ENCODE measurements at places on chromosomes 11 and 22.

- no peak for DNase-seq
These were observed 1.1 kb downstream of the GVQW3 start for GRCh38 chr11:76382209-76382608.

GRCh38 chr11:27130806-27131205 is 90.2 kb downstream of the BBOX1 start:
- no peak for DNase-seq

DNA sequence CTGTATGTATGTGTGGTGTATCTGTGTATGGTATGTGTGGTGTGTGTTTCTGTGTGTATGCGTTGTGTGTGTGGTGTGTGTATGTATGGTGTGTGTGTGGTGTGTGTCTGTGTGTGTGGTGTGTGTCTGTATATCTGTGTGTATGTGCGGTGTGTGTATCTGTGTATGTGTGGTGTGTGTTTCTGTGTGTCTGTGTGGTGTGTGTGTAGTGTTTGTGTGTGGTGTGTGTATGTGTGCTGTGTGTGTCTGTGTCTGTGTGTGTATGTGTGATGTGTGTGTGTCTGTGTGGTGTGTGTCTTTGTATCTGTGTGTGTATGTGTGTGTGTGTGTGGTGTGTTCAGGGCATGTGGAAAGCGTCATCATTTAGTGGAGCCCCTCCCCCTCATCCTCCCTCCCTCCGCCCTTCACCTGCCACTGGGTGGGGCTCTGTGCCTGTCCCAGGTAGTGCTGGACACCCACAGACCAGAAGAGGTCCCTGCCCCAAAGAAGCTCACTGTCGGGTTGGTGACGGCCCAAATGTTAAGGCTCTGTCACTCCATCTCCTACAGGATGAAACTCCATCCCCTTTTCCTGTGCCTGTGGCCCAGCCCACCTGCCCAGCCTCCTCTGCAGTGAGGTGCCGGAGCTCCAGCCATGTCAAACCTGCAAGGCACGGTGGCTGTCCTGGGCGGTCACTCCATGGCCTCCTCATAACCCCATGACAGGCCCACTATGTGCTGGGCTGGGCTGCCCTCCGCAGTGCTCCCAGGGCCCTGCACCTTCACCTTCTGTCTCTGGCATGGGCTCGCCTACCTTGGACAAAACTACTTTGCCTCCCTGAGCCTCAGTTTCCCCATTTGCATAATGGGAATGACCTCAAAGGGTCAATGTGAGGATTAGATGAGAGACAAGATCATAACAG is 23.4 kb upstream of the SHISAL1 start:
- no peak for DNase-seq

GRCh38 chr11:123181075-123181474 is 14.0 kb downstream of the CLMP start:
- DNase-seq: no peak

- no peak for DNase-seq
These were observed 3.8 kb upstream of the C11orf91 start for GRCh38 chr11:33704240-33705002.

DNA sequence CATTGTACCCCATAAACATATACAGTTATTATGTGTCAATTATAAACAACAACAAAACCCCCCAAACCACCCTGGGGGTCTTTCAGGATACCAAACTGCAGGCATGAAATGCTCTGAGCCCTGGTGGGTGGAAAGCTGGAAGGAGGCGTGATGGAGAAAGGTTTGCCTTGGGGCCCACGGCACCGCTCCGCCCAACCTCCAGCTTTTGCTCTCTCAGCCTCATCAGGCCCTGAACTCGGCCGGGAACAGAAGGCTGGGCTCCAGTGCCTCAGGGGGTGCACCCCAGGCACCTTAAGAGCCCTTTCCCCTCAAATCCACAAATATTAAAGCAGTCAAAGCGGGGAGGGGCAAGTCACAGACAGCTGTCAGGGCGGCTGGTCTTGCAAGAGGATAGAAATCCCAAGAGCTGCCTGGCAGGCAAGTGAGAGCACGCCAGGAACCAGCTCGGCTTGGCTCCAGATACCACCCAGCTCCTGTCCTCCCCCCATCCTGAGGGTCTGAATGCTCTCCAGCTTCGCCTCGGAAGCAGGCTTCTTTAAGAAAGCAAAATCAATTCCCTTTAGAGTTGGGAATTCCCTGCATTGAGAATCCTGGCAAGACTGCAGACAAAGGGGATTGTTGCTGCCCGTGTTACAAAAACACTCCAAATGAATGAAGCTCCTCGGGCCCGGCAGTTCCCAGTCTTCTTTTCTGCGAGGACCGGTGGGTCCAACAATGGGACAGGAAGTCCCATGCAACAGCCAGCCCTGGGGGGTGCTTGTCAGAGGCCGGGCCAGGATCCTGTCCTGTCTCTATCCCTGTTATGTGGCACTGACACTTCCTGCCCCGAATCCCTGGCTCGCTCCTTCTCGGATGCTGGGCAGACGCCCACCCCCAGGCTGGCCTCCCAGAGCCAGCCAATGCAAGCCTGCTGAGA is 80.8 kb downstream of the NAT10 start:
- DNase-seq: no peak

- DNase-seq: no peak
These were observed 426.1 kb downstream of the NTM start for GRCh38 chr11:131796541-131796940.

- no peak for DNase-seq
These were observed 558 bp downstream of the TSPAN4 start for GRCh38 chr11:843086-843734.

DNA sequence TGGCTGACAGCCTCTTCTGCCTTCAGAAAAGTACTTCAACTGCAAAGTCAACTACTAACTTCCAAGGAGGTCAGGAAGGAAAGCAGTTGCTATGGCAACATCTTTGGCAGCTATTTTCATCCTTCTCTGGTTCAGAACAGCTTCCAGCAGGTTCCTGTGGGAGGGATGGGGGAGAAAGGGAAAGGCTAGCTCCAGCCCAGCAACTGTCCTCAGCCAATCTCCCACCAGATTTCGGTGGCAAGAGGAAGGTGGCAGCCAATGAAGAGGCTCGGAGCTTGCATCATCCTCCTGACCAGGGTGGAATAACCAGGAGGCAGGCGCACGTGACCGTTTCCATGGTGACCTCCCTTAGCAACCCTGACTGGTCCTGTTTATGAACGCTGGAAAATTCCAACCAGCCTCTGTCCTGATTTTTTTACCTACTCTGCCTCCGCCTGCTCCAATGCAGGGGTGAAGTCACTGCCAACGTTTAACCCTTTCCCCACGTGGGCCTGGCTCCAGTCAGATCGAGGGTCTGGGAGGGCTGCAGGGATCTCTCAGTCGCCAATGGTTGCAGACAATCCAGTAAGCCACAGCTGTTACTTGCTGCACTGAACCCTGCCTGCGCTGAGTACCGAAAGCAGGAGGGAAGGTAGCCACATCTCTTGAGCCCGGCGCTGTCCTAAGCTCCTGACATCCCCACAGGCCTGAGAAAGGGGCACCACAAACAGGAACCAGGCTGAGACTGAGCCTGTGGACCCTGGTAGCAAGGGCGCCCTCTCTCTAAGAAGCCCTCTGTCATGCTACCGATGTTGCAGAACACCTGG is 11.2 kb upstream of the MALAT1 start:
- DNase-seq: peak; percentile 100

- no peak for DNase-seq
These were observed 16.4 kb upstream of the SCGB1A1 start for GRCh38 chr11:62402226-62402959.

- no peak for DNase-seq
These were observed 19.7 kb downstream of the P2RX3 start for GRCh38 chr11:57357856-57358255.

DNA sequence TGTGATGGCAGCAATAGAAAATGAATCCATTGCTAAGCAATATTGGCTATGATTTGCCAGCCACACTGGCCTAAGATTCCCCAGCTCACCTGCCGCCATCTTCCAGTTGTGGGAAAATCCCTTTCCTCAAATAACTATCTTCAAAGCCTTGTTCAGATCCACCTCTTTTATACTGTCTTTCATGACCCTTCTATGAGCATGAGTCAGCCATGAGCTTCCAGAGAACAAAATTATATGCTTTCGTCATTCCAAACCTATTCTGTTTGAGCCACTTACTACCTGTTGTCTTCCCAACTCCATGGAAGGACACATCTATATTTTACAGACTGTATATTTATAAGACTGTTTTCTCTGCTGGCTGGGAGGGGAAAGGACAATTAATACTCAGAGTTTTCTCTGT is 25.0 kb upstream of the PRSS23 start:
- DNase-seq: no peak

DNA sequence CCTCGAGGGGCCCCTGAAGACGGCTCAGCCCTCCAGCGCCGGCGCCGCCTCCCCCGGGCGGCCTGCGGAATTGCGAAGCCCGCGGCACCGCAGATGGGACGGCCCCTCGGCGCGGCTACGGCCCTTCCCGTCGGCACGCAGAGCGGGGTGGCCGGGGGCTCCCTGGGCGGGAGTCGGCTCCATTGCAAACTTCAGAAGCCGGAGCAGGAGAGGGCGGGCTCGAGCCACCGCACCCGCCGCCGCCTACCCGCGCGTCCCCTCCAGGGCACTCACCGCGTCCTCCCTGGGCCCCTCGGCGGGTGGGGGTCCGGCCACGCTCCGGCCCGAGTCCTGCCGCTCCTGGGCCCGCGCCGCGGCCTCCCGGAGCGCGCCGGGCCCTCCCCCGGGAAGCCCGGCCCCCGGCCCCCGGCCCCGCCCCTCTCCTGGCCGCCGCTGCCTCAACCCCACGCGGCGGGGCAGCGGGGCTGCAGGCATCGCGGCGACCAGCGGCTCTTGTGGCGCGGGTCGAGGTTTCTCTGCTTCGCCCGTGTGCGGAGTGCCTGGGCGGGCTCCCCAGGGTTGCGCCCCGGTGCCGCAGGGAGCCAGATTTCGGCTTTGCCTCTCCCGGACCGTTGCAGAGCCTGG is at the start of gene PACSIN3:
Gene PACSIN3 (minus strand): TSS at position 359 of the 624 bp plus-strand sequence. CDS start 3,707 bp downstream, outside the sequence.
- no peak for DNase-seq

DNA sequence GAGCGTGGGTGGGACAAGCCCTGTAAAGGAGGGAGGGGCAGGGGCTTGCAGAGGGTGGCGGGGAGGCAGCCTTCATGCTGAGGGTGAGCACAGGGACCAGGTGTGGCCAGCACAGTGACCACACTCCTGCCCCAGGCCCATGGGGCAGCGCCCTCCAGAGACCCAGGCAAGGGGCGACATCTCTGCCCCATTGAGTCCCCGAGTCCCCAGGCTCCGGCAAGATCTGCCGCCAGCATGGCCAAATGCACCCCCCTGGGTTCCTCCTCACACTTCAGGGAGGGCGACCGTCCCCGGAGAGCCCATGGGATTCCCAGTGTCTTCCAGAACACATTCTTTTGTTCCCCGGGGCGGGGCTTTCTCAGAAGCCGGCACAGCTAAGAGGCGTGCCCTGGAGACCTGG is 362.5 kb downstream of the TBC1D22A start:
- no peak for DNase-seq

DNA sequence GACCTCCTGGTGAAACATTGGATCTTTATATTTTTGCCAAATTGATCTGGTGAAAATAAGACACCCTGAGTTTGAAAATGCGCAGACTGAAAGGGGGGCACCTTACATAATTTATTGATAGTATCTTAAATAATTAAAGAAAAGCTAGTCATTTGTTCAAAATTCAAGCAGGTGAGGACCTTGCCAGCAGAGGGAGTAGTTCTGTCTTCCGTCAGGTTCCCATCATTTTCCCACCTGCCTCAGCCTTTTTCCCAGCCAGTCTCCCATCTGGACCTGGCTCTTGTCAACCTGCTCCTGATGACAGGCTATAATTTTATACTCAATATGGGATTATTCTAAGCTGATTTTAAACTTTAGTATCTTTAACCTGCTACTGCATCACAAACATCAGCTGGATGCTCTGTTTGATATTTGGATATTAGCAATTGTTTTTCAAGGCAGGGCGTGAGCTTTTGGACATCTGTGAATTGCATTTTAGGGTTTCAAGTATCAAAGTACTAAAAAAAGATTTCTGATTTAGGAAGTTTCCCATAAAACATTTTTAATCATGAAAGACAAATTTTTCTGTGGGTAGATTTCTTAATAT is 132.0 kb downstream of the ELP4 start:
- DNase-seq: peak; percentile 12

- no peak for DNase-seq
These were observed 92.5 kb upstream of the OR4B1 start for GRCh38 chr11:48123934-48124755.

GRCh38 chr11:106389101-106389500 is 311.6 kb downstream of the AASDHPPT start:
- DNase-seq: peak; percentile 42

DNA sequence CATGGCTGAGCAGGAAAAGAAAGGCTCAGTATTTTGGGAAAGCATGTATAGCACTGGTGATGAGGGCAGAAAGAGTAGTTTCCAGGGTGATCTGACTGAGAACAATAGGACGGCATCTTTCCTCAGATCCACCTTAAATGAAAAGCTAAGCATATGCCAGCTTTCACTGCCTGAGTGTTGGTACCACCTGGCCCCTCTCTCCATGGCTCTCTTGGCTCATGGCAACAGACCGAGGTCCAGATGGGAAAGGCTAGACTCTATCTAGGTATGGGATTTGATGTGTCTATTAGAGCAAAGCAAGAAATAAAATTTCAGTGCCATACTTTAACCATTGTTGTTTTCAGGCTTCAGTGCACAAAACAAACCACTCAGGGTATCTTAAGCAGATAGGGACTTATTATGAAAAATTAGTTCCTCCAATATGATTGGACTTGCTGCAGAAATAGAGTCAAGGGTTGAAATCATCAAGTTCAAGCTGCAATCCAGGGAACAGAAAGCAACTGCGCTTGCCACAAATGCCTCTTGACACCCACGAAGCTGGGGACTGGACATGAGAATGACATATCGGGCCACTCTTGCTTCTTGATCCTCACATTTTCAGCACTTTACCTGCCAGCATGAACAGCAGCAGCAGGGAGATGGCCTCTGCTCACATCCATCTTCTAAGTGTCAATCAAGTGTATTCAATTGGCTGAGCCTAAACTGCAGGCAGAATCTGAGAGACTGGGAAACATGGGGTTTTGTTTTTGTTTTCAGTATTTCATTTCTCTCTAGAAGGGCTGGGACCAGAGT is 64.0 kb upstream of the SNX19 start:
- no peak for DNase-seq

- no peak for DNase-seq
These were observed 110.6 kb downstream of the KIF18A start for GRCh38 chr11:27997344-27997743.

GRCh38 chr11:129208863-129209262 is 16.7 kb upstream of the ARHGAP32 start:
- no peak for DNase-seq

GRCh38 chr11:61757213-61757862 is 4.9 kb downstream of the MYRF start:
- DNase-seq: no peak

DNA sequence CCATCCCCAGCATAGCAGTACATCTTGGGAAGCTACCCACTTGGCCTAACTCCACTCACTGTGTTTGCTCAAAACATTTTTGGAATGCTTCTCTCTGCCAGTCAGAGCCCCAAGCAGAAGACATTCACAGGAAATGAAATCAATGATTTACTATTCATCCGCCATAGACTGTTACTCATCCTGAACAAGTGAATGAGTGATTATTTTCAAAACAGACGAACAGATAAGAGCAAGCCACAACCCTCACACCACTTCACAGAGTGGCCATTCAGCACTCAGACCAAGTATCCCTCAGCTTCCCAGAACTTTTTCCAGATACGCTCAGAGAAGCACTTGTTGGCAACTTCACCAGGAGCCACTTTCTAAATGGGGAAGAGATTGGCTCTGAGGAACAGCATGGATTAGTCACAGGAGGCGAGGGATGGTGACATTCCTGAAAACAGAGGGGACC is 13.0 kb upstream of the UBASH3B start:
- peak; percentile 100 for DNase-seq

GRCh38 chr22:28223826-28224225 is 304.8 kb upstream of the PITPNB start:
- no peak for DNase-seq
